ENCODE measurements at places on chromosomes 12 and 14. TPM values are rescaled to one million over a fixed set of nuclear protein-coding genes. Genes with fewer than 3 reads are reported as not detected.

DNA sequence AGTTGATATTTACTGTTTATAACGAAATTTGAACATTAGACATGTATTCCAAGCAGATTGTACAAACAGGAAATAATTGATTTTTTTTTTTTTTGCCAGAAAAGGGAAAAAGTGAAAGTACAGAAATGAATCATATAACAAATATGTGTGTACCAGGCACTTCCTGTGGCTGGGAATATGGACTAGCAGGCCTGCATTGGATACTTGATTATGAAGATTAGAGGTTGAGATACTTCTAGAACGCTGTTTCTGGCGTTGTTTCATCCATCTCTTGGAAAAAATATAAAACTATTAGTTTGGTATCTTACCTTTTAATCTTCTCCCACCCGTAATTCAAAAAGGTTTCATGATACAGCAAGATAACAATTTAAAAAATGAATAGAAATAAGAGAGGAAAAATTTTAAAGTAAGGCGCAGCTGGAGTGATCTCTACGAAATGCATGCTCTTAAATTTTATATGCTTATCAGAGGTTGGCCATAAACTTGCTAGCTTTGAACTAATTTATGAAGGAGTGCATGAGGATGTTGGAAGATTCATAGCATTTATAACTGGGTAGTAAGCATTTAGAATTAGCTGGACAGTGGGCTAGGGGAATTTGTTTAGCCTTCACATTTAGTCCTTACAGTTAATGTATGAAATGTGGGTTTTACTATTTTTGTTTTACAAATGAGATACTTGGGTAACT is 90.8 kb downstream of the AEBP2 start:
- DNase-seq: no peak
- no peaks in the 10 kb centered on the region for H3K4me1 ChIP-seq
- H3K36me3 ChIP-seq: peaks cover 5% of the 10 kb centered on the region
- H3K4me3 ChIP-seq: no peak overlapping the region

GRCh38 chr12:118327391-118327790 is 45.3 kb downstream of the TAOK3 start:
- peaks cover 8% of the 10 kb centered on the region for H3K4me1 ChIP-seq
- H3K4me3 ChIP-seq: no peak overlapping the region
- no peaks in the 10 kb centered on the region for H3K36me3 ChIP-seq
- no peak for DNase-seq
- H3K27ac ChIP-seq: no peak overlapping the region

HOXC11 gene
- polyA plus RNA-seq: 1.1 TPM

DNA sequence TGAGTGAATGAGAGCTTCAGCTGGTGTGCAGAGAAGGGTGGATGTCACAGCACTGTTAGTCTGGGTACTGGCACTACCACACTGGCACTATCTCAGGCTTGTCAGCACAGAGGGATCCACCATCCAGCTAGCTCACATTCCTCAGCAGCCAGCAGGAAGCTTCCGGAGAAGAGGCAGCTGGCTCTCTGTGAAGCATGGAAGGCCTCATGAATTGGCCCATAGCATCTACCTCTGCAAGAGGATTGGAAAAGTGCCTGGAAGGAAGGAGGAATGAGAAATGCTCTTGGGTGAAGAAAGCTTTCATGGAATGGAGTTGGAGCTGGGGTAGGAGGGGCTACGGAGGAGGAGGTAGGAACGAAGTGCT is 9.9 kb downstream of the KRT83 start:
- peaks cover 24% of the 10 kb centered on the region for H3K27me3 ChIP-seq
- no peak for DNase-seq
- no peaks in the 10 kb centered on the region for H3K4me1 ChIP-seq

GRCh38 chr12:84315926-84316325 is 596.7 kb downstream of the SLC6A15 start:
- H3K4me3 ChIP-seq: no peak overlapping the region
- H3K4me1 ChIP-seq: no peaks in the 10 kb centered on the region
- H3K27ac ChIP-seq: no peak overlapping the region

DNA sequence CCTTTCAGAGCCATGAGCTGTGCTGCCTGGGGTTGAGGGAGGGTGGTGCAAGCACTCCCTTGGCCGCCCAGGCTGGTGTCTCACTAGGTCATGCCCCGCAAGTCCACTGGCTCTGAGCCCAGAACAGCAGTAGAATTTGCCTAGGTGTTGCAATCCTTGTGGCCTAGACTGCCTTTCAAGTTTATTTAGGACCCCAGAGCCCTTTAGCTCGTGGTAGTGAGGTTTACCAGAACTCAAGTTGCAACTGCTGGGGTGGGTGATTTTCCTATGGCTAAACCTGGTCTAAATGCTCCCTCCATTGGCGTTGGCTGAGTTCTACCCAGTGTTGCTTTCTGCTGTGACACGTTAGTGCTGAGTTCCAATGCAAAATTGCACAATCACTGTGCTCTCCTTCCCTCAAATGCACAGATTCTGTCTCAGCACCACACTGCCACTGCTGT is 287.2 kb downstream of the BCAT1 start:
- no peak for DNase-seq
- H3K36me3 ChIP-seq: no peaks in the 10 kb centered on the region
- H3K4me1 ChIP-seq: no peaks in the 10 kb centered on the region
- no peak overlapping the region for H3K27ac ChIP-seq
- H3K27me3 ChIP-seq: no peaks in the 10 kb centered on the region
- no peak overlapping the region for H3K4me3 ChIP-seq

GRCh38 chr14:22976620-22977433 is 5.5 kb downstream of the AJUBA start:
- DNase-seq: peak; percentile 78
- H3K36me3 ChIP-seq: peaks cover 50% of the 10 kb centered on the region
- H3K27ac ChIP-seq: peak overlapping the region; percentile 60
- no peak overlapping the region for H3K4me3 ChIP-seq
- peaks cover 10% of the 10 kb centered on the region for H3K27me3 ChIP-seq

DNA sequence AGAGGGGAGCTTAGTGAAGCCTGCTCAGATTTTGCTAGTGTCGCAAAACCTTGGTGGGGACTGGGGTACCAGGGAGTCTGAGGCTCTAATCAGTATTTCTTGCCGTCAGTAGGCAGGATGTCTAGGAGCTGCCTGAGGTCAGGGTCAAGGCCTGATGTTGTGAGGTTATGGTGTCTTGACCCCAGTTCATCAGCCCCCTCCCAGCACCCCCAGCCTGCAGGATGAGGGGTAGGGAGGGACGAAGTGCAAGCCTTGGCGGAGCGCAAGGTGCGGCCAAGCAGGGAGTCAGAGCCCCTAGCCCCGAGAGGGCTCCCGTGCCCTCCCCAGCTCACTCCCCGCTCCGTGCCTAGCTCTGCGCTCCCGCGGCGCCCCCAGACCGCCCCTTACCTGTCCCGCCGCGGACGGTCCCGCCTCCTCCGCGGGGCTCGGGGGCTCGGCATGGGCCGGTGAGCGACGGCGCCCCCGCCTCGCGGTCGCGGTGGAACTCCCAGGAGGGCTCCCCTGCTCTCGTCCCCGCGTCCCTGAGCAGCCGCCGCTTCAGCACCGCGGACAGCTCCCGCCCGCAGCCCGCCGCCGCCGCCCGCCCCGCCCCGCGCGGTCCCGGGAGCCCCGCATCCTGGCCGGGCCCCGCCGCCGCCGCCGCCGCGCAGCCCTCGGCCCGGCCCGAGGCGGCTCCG is 347 bp downstream of the SYNDIG1L start:
- peaks cover 42% of the 10 kb centered on the region for H3K27me3 ChIP-seq
- H3K4me3 ChIP-seq: no peak overlapping the region
- H3K4me1 ChIP-seq: no peaks in the 10 kb centered on the region
- DNase-seq: peak; percentile 67
- H3K27ac ChIP-seq: no peak overlapping the region

DNA sequence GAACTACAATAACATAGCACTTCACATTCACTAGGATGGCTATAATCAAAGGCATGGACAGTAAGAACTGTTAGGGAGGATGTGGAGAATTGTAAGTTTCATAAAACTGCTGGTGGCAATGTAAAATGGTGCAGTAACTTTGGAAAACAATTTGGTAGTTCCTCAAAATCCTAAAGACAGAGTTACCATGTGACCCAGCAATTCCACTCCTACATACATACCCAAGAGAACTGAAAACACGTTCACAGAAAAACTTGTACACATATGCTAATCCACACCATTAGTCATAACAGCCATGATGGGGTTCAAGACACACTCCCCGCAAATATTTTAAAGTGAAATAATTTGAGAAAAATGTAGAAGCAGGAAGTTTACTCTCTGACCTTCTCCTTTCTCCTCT is 31.7 kb downstream of the GALC start:
- peaks cover 17% of the 10 kb centered on the region for H3K36me3 ChIP-seq
- no peaks in the 10 kb centered on the region for H3K4me1 ChIP-seq
- DNase-seq: no peak
- H3K27me3 ChIP-seq: no peaks in the 10 kb centered on the region
- H3K27ac ChIP-seq: no peak overlapping the region

GRCh38 chr14:101134851-101135433 is 231.4 kb upstream of the RTL1 start:
- no peaks in the 10 kb centered on the region for H3K4me1 ChIP-seq
- H3K27me3 ChIP-seq: no peaks in the 10 kb centered on the region
- H3K4me3 ChIP-seq: no peak overlapping the region
- no peak overlapping the region for H3K27ac ChIP-seq

DNA sequence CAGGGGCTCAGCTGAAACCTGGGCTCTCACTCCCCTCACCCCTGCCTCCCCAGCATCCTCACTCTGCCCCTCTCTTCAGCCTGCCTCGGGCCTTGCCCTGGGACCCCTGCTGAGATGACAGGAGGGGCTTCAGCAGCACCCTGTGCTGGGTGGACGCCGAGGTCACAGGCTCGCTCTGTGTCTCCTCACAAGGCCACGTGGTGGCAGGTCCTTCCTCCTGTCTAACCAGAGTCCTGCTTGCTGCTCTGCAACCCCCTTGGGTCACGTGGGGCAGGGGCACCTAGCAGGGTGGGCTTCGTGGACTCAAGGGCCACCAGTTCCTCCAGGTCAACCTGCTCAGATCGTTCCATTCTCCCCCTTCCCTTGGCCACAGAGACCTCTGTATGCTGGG is 90.4 kb downstream of the TMEM121 start:
- H3K36me3 ChIP-seq: no peaks in the 10 kb centered on the region
- H3K4me3 ChIP-seq: no peak overlapping the region
- no peaks in the 10 kb centered on the region for H3K4me1 ChIP-seq
- DNase-seq: no peak

GRCh38 chr12:48021485-48022179 is 17.4 kb upstream of the COL2A1 start:
- peak; percentile 59 for DNase-seq
- peaks cover 52% of the 10 kb centered on the region for H3K4me1 ChIP-seq
- no peaks in the 10 kb centered on the region for H3K27me3 ChIP-seq
- H3K36me3 ChIP-seq: no peaks in the 10 kb centered on the region
- H3K4me3 ChIP-seq: no peak overlapping the region
- no peak overlapping the region for H3K27ac ChIP-seq

DNA sequence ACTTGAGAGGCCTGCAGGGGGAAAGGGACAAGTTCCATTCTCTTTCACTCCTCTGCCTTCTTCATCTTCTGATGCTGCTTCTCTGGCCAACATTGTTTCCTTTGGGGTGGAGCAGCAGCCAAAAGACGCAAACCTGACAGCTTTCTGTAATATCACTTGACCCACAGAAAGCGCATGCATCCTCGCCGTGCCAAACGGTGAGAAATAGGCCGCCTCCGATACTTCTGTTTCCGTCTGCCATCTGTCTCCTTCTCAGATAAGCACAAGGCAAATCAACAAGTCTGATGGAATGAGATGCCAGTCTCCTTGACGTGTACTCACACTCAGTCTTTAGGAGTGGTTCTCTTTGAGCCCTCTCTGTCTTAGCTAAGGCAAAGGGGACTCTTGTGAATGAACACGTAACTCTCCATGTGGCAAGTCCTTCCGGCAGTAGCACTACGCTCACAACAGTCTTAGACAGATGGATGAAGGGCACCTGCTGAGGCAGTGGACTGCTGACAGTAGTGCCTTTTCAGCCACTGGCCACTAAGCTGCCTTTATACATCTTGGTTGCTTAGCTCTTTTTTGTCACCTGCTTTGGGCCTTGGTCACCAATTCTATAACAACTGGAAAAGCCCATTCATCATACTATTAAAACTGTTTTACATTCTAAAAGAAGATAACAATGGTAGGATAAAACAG is 214.1 kb downstream of the FBXL14 start:
- no peak for DNase-seq
- no peak overlapping the region for H3K27ac ChIP-seq
- no peaks in the 10 kb centered on the region for H3K4me1 ChIP-seq
- no peaks in the 10 kb centered on the region for H3K27me3 ChIP-seq

GPR68 gene
- not detected for polyA plus RNA-seq

DNA sequence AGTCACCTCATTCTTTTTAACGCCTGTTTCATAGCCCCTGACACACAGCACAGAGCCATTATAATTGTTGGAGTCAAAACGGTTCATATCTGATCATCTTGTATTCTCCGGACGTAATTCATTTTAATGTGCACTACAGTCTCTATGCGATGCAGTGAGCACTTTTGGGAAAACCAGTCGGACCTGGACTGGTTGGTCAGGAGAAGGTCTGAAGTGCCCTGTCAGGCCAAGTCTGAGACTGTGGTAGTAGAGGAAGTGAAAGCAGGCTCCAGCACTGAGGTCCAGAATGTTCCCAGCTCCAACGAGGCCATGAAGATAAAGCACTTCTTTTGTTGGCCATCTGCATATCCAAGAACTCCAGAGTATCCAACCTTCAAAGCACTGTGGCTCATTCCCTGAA is 117.1 kb upstream of the NCOR2 start:
- H3K27ac ChIP-seq: no peak overlapping the region
- H3K36me3 ChIP-seq: no peaks in the 10 kb centered on the region
- H3K4me1 ChIP-seq: no peaks in the 10 kb centered on the region

NANOG gene
- polyA plus RNA-seq: 0.19 TPM

- H3K27ac ChIP-seq: no peak overlapping the region
- H3K36me3 ChIP-seq: no peaks in the 10 kb centered on the region
- no peak overlapping the region for H3K4me3 ChIP-seq
- no peaks in the 10 kb centered on the region for H3K4me1 ChIP-seq
Measured at GRCh38 chr12:22361785-22362184, 27.3 kb upstream of the ST8SIA1 start.

DNA sequence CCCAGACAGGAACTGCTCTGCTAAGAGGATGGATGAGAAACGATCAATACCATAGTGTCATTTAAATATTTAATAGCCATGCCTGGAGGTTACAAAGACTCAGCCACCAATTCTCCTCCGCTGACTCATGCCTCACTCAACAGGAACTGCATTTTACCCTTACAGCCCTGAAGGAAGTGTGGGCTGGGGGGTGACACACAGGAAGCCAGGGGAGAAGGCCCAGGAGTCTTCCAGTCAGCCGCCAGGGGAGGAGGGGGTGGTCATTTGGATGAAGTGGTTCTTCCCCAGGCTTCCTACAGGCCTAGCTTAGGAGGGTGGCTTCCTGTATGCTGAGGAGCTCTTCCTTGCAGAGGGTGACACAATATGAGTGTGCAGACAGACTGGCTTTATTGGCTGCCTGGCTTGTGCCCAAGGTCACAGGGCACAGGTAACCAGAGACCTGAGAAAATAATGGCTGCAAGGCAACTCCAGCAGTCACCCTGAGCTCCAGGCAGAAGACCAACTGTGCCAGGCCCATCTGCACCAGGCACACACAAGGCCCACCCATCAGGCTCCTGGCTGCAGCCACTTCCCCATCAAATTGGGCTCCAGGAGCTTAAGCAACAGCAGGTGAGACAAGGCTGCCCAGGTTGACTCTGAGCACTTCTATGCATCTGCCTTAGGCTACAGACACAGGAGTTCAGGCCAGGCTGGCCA is 30.6 kb upstream of the RPLP0 start:
- H3K27me3 ChIP-seq: no peaks in the 10 kb centered on the region
- peak overlapping the region; percentile 99 for H3K27ac ChIP-seq
- H3K36me3 ChIP-seq: no peaks in the 10 kb centered on the region
- H3K4me3 ChIP-seq: no peak overlapping the region

ACSM4 gene
- not detected for polyA plus RNA-seq

NID2 gene
- 2.3 TPM for polyA plus RNA-seq

ETFBKMT gene
- polyA plus RNA-seq: 4.7 TPM

NAV3 gene
- 1.9 TPM for polyA plus RNA-seq
